ENCODE measurements at places on chromosomes 4 and X. TPM values are rescaled to one million over a fixed set of nuclear protein-coding genes. Genes with fewer than 3 reads are reported as not detected.

GRCh38 chr4:175871774-175872405 is 59.8 kb upstream of the GPM6A start:
- no peak overlapping the region for H3K4me3 ChIP-seq
- no peaks in the 10 kb centered on the region for H3K4me1 ChIP-seq
- DNase-seq, result no peak

DNA sequence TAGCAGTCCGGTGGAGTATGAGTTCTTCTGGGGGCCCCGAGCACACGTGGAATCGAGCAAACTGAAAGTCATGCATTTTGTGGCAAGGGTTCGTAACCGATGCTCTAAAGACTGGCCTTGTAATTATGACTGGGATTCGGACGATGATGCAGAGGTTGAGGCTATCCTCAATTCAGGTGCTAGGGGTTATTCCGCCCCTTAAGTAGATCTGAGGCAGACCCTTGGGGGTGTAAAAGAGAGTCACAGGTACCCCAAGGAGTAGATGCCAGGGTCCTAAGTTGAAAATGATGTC is 852 bp downstream of the MAGEH1 start:
- H3K27ac ChIP-seq, result peak overlapping the region; percentile 70
- H3K4me3 ChIP-seq, result peak overlapping the region; percentile 55
- H3K36me3 ChIP-seq, result no peaks in the 10 kb centered on the region
- no peaks in the 10 kb centered on the region for H3K27me3 ChIP-seq
- H3K4me1 ChIP-seq, result no peaks in the 10 kb centered on the region

GRCh38 chr4:160319221-160319867 is 1216.5 kb downstream of the RAPGEF2 start:
- H3K4me1 ChIP-seq, result no peaks in the 10 kb centered on the region
- no peaks in the 10 kb centered on the region for H3K27me3 ChIP-seq
- H3K36me3 ChIP-seq, result no peaks in the 10 kb centered on the region
- no peak overlapping the region for H3K4me3 ChIP-seq
- no peak overlapping the region for H3K27ac ChIP-seq

- no peaks in the 10 kb centered on the region for H3K4me1 ChIP-seq
- H3K27me3 ChIP-seq, result no peaks in the 10 kb centered on the region
- no peaks in the 10 kb centered on the region for H3K36me3 ChIP-seq
- no peak overlapping the region for H3K27ac ChIP-seq
- H3K4me3 ChIP-seq, result no peak overlapping the region
- DNase-seq, result no peak
Measured at GRCh38 chrX:87896057-87896456, 378.5 kb downstream of the KLHL4 start.

GRCh38 chr4:84279678-84280077 is 219.4 kb downstream of the NKX6-1 start:
- no peak overlapping the region for H3K27ac ChIP-seq
- no peaks in the 10 kb centered on the region for H3K36me3 ChIP-seq
- no peaks in the 10 kb centered on the region for H3K4me1 ChIP-seq
- no peaks in the 10 kb centered on the region for H3K27me3 ChIP-seq
- DNase-seq, result no peak

DNA sequence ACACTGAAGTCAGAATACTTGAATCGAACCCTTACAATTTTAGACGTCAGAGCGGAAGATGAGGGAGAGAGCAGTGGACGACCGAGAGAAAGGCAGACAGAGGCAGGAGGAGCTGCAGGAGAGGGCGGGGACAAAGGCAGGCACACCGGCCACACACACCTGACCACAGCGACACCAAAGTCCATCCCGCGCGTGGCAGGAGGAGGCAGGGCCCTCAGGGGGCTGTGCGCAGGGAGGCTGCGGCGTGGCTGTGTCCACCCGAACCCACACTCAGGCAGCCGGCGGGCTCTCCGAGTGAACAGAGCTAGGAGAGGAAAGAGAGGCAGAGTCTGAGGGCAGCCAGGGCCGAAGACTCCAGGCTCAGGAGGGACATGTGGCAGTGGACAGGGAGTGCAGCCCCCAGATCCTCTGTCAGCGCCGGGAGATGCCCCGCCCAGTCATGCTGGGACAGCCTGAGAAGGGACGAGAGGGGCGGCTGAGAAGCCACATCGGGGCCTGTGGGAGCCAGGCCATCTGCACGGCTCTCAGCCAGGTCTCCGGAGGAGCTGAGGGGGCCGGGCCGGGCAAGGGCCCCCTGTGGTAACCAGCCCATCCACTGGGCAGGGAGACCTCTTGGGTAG is 20.1 kb downstream of the GAK start:
- no peaks in the 10 kb centered on the region for H3K27me3 ChIP-seq
- H3K36me3 ChIP-seq, result peaks cover 39% of the 10 kb centered on the region
- no peak overlapping the region for H3K4me3 ChIP-seq
- peak overlapping the region; percentile 26 for H3K27ac ChIP-seq

DNA sequence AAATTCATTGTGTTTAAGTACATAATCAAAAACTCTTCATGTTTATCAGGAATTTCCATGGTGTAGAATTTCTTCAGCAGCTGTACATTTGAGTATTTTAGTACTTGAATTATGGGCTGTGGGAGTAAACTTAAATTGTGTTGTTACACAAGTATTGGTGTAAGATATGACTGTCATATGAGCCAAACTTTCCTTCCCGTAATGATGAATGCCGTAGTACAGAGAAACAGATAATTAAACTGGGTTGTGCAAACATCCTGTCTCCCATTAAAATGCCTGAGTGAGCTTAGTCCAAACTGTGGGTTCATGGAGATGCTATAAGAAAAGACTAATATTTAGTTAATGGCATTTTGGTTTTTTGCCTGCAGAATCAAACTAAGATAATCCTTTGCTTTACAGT is 159.2 kb downstream of the SLC4A4 start:
- no peak overlapping the region for H3K27ac ChIP-seq
- H3K27me3 ChIP-seq, result no peaks in the 10 kb centered on the region
- no peaks in the 10 kb centered on the region for H3K36me3 ChIP-seq
- no peaks in the 10 kb centered on the region for H3K4me1 ChIP-seq
- DNase-seq, result no peak

DNA sequence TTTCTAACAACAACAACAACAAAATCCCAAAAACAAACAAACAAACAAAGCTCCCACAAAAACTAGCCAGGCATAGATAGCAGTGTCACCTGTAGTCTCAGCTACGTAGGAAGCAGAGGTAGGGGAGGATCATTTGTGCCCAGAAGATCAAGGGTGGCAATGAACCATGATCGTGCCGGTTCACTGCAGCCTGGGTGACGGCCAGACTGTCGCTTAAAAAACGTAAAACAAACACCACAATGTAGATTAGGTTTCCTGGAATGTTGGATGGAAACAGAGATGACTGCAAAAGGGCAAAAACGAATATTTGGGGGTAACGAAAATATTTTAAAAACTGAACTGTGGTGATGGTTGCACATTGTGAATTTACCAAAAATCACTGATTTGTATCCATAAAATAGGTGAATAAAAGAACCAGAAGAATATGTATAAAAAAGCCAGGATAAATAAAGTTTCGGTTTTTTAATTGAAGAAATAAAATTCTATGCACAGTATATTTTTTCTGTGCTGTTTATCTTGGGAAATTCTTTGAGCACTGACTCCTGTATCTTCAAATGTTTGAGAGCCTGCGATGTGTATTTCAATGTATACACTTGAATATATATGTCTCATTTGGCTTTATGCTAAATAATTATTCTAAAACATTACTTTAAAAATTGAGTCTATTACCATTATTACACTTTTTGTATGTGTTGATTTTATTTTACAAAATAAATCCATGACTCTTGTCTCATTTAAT is 1477.0 kb downstream of the PCDH7 start:
- H3K4me1 ChIP-seq, result no peaks in the 10 kb centered on the region
- H3K27me3 ChIP-seq, result no peaks in the 10 kb centered on the region
- H3K36me3 ChIP-seq, result no peaks in the 10 kb centered on the region
- no peak for DNase-seq

- no peaks in the 10 kb centered on the region for H3K27me3 ChIP-seq
- H3K27ac ChIP-seq, result no peak overlapping the region
- H3K4me1 ChIP-seq, result no peaks in the 10 kb centered on the region
Measured at GRCh38 chr4:62087706-62088105, 887.6 kb downstream of the ADGRL3 start.

- H3K4me1 ChIP-seq, result no peaks in the 10 kb centered on the region
- no peaks in the 10 kb centered on the region for H3K36me3 ChIP-seq
Measured at GRCh38 chr4:57418133-57418532, 307.9 kb upstream of the IGFBP7 start.

DNA sequence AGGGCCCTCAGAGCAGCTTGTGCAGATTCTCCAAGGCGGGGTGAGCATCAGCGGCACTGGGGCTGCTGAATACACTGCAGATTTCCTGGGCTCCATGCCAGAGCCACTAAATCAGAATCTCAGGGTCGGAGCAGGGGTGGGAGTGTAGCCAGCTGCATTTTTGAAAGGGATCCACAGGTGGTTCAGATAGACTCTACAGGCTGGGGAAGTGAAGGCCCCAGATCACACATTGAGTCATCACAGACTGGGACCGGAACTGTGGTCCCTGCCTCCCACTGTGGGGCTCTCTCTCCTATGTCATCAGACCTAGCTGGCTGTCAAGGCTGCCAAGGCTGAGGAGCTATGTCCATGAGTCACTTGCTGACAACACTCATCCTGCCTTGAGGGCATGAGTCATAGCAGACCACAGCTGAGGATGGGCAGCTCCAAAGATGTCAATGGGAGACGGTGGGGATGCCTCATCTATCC is 162.3 kb upstream of the MAMLD1 start:
- no peaks in the 10 kb centered on the region for H3K36me3 ChIP-seq
- peak overlapping the region; percentile 55 for H3K27ac ChIP-seq
- no peak overlapping the region for H3K4me3 ChIP-seq
- no peak for DNase-seq

DNA sequence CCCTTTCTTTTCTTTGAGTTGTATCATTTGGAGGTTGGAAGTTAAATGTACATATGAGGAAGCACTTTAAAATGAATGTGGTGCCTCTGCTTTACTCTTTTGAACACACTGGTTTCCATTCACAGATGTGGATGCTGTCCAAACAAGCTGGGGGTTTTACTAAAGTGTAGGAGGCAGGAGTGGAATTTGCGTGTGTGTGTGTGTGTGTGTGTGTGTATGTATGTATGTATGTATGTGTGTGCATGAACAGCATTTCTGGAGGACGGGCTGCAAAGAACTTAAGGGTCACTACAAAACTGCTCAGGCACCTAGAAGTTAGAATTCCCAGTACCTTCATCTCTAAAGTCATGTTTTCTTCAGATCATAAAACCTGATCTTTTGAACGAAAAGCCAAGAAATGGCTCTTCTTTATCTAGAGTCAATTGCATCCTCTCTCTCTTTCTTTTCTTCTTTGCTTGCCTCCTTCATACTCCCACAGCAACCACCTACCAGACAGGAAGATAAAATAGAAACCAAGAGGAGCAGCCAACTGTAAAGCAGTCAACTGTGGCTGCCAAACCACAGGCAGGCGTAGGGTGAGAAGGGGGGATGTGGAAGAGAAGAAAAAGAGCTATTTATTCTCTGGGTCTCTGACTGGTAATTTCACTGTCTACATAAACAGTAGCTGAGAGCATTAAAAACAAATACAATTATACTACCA is 177.0 kb upstream of the RASGEF1B start:
- no peak overlapping the region for H3K27ac ChIP-seq
- H3K4me1 ChIP-seq, result no peaks in the 10 kb centered on the region
- no peaks in the 10 kb centered on the region for H3K36me3 ChIP-seq
- H3K4me3 ChIP-seq, result no peak overlapping the region

- DNase-seq, result peak; percentile 93
- H3K4me3 ChIP-seq, result no peak overlapping the region
- H3K4me1 ChIP-seq, result no peaks in the 10 kb centered on the region
- no peak overlapping the region for H3K27ac ChIP-seq
Measured at GRCh38 chrX:69387567-69388487, 116.3 kb upstream of the NALF2 start.

DNA sequence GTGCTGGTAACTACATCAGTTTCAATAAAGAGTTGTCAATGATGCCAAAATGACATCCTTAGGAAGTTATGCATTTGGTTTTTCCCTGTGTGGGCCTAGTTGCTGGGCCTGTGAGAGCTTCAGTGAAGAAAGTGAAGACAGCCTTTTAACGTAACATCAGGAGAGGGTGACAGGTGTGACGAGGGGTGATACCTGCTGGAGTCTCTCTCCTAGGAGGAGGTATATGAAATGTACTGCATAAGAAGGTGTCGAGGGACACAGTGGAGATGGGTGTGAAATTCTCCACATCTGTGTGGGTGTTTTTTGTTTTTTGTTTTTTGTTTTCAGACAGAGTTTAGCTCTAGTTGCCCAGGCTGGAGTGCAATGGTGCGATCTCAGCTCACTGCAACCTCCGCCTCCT is 49.2 kb downstream of the EVC start:
- no peak overlapping the region for H3K4me3 ChIP-seq
- H3K27ac ChIP-seq, result no peak overlapping the region
- DNase-seq, result no peak
- no peaks in the 10 kb centered on the region for H3K36me3 ChIP-seq
- peaks cover 5% of the 10 kb centered on the region for H3K4me1 ChIP-seq
- no peaks in the 10 kb centered on the region for H3K27me3 ChIP-seq

ZDHHC15 gene
- 3.4 TPM for total RNA-seq

HSFX2 gene
- not detected for total RNA-seq

ODAM gene
- not detected for total RNA-seq

SYTL4 gene
- 21.9 TPM for total RNA-seq

TASL gene
- total RNA-seq, result 0.49 TPM

PLAC1 gene
- not detected for total RNA-seq

Data from vagina (tissue), 2 donors.